Lung (tissue), 17 donors: ENCODE measurements at places on chromosomes 11 and 22.
A peak's percentile ranks its signal among the peaks of the same experiment; 100 is the strongest.

DNA sequence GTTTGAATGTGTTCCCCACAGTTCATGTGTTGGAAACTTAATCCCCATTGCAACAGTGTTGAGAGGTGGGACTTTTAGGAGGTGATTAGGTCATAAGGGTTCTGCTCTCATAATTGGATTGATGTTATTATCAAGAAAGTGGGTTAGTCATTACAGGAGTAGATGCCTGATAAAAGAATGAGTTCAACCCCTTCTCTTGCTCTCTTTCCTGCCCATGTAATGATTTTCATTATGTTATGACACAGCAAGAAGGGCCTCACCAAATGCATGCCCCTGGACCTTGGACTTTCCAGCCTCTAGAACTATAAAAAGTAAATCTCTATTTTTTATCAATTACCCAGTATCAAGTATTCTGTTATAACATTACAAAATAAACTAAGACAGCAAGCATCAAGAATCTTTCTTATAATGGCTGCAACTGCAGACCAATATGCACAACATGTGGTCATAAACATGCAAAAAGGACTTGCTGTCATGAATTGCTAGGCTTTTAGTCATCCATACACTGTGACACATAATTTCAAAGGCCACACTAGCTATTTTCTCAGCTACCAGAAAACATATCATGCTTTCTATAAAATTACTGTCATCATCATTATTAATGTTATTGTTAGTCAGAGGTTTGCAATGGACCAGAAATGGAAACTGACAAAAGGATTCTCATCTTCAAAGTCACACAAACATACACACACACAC is 99.9 kb upstream of the GUCY1A2 start:
- no peak for DNase-seq

DNA sequence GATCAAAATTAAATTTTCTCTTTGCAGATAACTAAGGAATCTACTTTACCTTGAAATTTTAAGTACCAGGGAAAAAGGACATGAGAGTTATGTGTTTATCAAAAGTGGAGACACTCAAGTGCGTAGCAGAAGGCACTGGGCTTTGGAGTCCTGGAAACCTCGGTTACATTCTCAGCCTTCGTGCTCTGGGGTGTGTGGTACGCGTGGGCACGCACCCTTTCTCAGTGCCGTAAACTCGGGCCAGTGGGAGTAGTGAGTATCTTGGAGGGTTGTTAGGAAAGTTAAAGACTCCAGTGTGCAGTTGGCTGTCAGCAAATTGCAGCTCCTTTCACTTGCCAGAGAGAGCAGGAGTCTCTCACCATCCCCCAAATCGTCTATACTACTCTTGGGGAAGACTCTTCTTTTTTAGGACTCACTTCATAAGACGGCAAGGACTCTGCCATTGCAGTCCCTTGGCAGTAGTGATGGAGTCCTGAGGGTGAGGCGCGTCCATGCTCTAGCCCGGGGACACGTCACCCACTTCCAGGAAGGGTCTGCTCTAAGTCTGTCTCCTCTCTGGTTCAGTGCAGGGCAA is 171.8 kb downstream of the TBC1D22A start:
- no peak for DNase-seq

DNA sequence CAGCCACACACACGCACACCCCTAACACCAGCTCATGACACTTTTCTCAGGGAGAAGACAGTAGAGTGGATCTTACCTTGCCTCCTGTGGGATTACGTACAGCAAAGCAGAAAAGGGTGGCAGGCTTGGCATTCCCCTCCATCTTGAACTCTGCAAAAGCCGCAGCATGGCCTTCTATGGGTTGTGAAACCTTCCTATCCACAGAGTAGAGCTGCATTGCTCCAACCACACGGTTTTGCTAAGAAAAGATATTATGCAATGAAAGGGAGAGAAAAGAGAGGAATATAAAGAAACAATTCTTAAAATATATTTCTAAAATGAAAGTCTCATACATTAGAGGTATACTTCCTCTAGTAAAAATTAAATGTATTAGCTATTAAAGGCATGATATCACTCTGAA is 48.8 kb downstream of the CLTCL1 start:
- no peak for DNase-seq

DNA sequence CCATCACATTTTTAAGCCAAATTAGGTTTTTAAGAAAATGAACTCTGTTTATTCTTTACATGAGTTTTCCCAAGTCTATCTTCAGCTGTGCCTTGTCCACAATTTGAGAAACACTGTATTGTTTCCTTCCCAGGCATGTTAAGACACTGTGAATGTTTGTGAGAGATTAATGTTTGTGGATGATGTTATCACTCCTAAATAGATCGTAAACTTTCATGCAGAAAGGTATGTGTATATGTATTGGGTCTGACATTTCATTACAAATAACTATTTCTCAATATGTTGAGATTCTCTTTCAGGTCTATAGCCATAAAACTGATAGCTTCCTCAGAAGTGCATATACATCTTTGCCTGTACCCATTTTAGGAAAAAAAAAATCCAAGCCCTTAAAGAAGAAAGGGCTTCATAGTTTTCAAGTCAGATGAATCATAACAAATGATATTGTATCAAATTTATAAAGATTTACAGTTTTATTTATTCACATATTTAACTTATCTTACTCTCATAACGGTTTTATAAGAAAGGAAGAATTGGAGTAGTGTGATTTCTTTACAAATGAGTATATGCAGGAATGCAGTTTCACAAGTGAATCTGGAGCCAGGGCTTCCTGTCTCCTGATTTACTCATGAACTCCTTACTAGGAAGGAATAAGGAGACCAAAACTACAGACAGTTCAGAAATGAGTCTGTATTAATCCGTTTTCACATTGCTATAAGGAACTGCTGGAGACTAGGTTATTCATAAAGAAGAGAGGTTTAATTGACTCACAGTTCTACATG is 11.2 kb downstream of the OR8D1 start:
- DNase-seq: no peak

GRCh38 chr22:48974443-48975315 is 853.0 kb downstream of the BRD1 start:
- no peak for DNase-seq

DNA sequence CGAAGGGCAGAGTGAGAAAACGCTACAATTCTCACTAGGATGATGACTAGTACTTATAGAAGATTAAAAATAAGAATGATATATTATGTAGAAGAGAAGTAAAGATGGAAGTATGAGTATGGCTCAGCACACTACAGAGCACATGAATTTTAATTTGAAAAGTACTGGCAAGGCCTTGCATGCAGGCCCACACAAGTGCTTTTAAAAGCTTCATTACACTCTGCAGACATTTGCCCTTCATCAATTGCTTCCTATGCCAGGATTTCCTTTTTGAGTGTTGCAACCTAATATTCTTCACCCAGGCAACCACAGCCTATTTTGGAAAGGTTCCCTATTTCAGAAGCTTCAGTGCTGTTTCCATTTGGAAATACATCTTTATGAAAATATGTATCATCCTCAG is 81.1 kb downstream of the LARGE2 start:
- DNase-seq: peak; percentile 71

GRCh38 chr11:103618528-103618927 is 417.9 kb upstream of the DDI1 start:
- no peak for DNase-seq

GRCh38 chr22:41830174-41830573 is 2.7 kb upstream of the SREBF2 start:
- DNase-seq: no peak

DNA sequence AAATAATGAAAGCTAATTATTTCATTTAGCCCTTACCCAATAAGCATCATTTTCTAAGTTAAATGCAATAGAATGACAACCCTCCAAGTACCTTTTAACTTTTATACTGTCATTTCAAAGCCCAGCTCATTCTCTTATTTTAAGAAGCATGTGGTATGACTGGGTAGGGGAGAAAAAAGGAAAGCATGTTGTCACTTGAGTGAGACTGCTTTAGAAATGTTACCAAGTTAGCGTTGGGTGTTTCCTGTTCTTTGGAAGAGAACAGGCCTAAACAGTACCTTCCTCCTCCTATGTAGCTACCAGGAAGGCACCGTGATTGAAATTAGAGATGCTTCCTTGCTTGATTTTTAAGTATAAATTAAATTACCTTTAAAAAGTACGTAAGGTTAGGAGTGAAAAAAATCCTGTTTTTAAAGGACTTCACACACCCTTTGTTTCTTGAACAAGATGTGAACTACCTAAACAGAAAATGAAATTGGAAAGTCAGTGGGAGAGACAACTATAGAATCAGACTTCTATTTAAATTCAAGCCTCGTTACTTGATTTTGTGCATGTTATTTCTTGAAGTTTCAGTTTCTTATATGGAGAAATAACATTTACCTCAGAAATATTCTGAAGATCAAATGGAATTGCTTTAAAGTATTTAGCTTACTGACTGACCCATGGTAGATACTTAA is 741 bp upstream of the CNTF start:
- no peak for DNase-seq

DNA sequence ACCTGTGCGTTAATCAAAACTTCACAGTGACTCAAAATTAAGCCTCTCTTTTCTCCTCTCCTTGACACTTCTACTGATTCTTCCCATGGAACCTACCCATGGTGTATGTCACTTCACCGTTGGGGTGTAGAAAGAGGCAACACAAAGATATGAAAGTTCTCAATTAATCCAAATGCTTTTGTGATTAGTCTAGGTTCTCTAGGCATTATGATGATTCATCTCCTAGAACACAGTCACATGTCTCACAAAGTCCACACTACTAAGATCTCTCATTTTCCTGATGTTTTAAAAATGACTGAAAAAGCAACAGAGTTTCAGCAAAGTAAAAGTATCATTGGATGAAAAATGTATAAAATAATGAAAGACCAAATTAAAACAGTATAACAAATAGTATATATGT is 13.7 kb upstream of the SCGB2A2 start:
- DNase-seq: no peak

- DNase-seq: peak; percentile 45
Observed at GRCh38 chr22:41951898-41952474, at the start of gene SMIM45. Gene SMIM45 (plus strand): TSS chr22:41952150.

DNA sequence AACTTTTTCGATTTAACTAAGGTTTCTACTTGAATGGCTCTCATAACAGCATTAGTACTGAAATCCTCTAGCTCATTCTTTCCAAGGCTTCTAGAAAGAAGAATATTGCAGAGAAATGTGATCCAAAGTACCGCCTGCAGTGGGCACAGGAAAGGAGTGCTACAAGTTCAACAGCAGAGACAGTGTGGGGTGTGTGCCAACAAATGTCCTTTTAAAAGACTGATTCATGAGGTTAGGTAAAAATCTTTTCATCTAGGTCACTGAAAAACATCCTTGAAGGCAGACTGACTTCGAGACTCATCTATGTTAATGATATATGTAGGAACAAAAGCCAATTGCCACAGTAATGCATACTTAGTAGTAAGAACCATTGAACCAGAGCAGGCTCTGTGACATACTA is 349.1 kb upstream of the PITPNB start:
- no peak for DNase-seq

DNA sequence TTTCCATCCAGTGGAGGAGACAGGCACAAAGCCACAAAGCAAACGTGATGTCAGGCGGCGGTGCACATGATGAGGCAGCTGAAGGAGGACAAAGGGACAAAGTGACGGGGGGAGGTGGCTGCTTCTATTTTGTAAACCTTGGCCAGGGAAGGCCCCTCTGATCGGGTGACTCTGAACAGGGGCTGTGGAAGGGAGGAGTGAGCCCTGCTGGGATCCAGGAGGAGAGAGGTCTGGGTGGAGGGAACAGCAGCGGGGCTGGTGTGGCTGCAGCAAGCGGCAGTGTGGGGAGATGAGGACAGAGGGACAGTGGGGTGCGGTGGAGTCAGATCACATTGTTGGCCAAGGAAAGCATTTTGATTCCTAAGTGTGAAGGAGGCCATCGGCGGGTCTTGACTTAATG is 36.7 kb downstream of the SHISAL1 start:
- peak; percentile 39 for DNase-seq

DNA sequence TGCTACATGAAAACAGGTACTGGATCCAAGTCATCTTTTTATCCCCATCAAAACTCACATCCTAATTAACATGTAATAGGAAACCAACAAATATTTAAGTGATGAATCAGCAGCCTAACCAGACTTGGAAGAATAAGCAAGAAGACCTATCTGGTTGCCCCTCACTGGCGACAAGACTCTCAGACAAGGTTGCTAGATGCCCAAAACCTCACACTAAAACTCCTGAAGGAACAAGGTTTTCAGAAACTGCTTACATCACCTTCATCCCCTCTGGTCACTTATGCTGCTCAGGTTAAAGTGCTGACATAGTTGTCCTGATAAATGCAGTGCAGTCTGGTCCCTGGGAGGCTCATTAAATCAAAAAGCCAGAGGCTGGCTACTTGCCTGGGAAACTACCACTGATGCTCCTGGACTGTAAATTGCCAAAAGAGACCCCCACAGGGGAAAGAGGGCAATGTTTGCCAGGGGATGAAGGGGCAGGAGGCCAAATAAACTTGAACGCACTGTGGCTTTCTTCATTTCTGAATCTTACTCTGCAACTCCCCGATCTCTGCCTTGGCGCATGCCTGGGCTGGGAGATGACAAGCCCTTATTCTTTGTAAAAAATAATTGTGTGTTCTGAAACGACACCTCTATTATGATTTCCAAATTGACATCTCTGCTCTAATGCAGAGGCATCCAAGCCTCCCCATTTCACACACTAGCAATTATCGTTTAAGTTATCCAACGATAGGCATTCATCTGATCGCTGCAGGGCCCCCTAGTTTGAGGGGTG is 72.7 kb downstream of the AMBRA1 start:
- no peak for DNase-seq

DNA sequence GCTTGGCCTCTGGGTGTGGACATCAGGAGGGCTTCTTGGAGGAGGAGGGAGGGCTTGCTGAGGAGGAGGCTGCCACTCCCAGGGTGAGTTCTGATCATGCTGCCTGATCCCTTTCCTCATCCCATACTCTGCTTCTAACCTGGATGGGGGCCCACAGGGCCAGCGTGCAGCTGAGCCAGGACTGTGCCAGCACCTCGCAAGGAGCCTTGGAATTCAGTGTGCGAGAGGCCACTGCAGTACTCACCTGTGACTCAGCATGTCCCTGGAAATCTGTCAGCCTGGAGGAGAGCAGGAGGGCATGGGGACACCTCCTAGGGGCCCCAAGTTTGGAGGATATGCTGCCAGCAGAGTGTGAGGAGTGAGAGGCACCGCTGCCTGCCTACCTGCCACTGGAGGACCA is 4.2 kb upstream of the GAB4 start:
- DNase-seq: no peak

GRCh38 chr11:106961518-106961917 is 56.8 kb downstream of the GUCY1A2 start:
- peak; percentile 91 for DNase-seq
